Stimulated activated CD8-positive, alpha-beta memory T cell treated with anti-CD3 and anti-CD28 coated beads, Interleukin-4, amount 100 ng/mL, for 24 hours (primary cell): ENCODE measurements at places on chromosomes 11 and 22.

GRCh38 chr11:121452609-121453150 is at the start of gene SORL1-AS1:
TSS of gene SORL1-AS1 (minus strand) at chr11:121452967.
- no peak for DNase-seq

GRCh38 chr22:19086417-19086816 is 35.8 kb downstream of the DGCR2 start:
- DNase-seq = no peak

- no peak for DNase-seq
Observed at GRCh38 chr11:31995525-31996094, 95.3 kb upstream of the RCN1 start.

DNA sequence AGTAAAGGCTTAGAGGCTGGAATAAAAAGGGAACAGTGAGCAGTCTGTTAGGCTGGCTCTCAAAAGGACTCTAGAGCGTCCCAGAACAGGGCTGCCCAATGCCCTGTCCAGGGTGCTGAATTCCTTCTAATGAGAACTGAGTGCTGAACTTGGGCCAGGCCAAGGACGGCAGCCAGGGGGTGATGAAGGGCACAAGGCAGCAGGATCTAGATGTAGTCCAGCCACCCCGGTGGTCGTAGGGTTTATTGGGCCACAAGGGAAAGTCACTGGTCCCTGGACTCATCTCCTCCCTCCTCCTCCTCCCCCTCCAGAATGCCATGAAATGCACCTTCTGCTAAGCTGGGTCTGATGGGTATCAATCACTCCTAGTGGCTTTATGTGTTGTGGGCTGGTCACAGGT is 19.2 kb downstream of the NPTXR start:
- DNase-seq = peak; percentile 8

- DNase-seq = peak; percentile 11
Observed at GRCh38 chr11:123020968-123021367, 39.3 kb upstream of the BSX start.

- DNase-seq = no peak
Observed at GRCh38 chr22:49650336-49651241, 177.1 kb downstream of the BRD1 start.

DNA sequence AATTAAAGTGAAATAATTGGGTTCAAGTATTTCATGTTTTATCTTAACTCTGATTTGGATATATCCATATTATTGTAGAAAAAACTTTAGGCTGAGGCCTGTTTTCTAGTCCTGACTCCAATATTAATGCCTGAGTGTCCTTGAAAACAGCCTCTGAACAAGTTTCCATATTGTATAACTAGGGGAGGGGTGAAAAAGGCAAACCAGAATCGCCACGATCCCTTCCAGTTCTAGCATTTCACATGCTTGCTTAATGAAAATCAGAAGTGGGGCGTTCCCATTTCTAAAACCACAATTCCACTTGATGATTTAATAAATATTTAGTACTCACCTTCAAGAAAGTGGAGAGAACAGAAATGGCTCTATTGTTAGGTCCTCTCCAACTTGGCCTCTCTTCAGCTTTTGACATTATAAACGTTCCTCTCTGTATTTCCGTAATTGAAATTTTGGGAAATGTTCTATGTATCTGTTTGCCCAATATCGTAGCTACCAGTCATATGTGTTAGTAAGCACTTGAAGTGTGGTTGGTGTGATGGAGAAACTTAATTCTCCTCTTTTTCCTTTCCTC is 561.4 kb upstream of the CCDC90B start:
- DNase-seq = no peak

- no peak for DNase-seq
Observed at GRCh38 chr22:49514641-49515040, 313.0 kb downstream of the BRD1 start.

DNA sequence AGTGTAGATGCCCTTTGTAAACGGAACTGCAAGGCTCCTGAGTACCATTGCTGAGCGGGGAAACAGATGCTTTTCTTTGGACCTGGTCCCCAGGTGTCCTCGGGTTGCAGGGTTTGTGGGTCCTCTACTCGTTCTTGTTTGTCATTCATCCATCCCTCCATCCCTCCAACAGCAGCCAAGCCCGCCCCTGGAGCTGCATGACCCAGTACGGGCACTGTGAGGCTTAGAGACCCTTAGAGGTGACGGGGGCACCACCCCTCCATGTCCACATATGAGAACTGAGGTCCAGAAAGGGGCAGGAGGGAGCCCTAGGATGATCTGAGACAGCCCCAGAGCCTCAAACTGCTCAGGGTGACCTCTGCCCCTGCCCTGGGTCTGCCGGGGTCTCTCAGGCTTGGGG is 45.4 kb downstream of the WNT11 start:
- DNase-seq = no peak

GRCh38 chr11:123525511-123525918 is 95.4 kb downstream of the GRAMD1B start:
- no peak for DNase-seq

- DNase-seq = no peak
Observed at GRCh38 chr11:80515097-80515496, 1074.3 kb upstream of the TENM4 start.

DNA sequence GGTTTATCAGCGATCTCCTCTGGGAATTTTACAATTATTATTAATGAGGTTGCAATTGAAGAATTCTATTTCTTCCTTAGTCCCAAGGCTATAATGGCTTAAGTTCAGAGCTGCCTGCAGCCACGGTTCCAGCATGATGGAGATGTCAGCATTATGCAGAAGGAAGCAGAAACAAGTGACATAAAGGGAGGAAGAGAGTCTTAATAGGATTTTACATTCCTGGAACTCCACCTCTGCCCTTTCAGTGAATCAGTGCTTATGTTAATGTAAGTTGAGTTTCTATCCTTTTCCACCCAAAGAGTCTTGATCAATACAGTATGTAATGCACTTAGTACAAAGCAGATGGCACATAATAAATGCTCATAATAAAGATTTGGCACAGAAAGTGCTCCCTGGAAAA is 11.6 kb upstream of the NRGN start:
- DNase-seq = no peak

DNA sequence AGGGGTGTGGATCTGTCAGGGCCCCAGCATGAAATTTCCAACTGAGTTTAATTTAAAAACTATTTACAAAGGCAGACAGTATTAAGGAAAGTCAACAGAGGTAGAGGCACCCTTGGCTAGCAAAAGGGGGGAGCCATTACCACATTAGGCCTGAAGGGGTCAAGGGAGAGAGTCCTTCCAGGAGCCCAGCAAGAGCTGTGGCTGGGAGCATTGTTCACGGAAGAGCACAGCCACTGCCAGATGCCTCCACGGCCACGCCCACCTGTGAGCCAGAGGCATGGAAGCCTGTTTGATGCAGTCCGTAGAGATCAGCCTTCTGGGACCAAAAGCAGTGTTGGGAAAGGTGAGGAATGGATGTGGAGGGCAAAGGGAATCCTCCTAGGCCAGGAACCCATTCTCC is 102.6 kb downstream of the GALNT18 start:
- DNase-seq = no peak

GRCh38 chr22:37476389-37477329 is 9.5 kb downstream of the MFNG start:
- no peak for DNase-seq

DNA sequence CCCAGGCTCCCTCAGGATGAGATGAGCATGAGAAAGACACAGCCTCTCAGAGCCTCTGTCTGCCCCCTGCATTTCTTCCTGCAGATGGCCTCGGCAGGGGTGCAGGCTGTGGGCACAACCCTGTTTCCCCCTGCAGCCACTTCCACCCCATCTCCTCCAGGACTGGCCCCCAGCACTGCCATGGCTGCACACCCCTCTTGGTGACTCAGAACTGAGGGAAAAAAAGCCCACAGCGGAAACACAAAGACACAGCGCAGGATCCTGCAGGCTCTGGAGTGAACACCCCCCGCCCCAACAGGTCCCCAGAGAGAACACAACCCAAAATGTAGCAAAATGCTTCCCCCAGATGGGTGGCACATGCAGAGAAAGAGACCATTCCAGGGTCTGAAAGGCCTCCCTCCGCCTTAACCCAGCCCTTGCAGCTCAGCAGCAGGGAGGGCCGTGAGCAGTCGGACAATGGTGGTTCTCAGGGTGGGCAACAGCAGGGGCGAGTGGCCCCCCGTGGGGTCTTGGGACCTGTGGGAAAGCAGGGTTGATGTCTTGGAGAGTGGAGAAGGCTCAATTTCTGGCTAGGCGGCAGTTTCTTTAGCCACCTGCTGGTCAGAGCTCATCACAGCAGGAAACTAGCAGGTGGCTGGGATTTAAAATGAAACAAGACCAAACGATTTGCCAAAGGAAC is 8.0 kb downstream of the TUBGCP6 start:
- no peak for DNase-seq

GRCh38 chr11:117822074-117823033 is 2.2 kb downstream of the FXYD2 start:
- peak; percentile 48 for DNase-seq

DNA sequence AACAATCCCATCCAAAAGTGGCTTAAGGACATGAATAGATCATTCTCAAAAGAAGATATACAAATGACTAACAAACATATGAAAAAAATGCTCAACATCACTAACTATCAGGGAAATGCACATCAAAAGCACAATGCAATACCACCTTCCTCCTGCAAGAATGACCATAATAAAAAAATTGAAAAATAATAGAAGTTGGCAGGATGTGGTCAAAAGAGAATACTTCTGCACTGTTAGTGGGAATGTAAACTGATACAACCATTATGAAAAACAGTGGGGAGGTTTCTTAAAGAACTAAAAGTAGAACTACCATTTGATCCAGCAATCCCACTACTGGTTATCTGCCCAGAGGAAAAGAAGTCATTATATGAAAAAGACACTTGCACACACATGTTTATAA is 77.7 kb upstream of the SC5D start:
- no peak for DNase-seq

GRCh38 chr11:69329581-69329980 is 35.6 kb downstream of the MYEOV start:
- no peak for DNase-seq

- DNase-seq = no peak
Observed at GRCh38 chr11:20031155-20032001, 128.9 kb downstream of the DBX1 start.

GRCh38 chr11:1893581-1894359 is 2.1 kb upstream of the PRR33 start:
- DNase-seq = no peak

- DNase-seq = no peak
Observed at GRCh38 chr11:15308840-15309239, 194.1 kb downstream of the INSC start.

DNA sequence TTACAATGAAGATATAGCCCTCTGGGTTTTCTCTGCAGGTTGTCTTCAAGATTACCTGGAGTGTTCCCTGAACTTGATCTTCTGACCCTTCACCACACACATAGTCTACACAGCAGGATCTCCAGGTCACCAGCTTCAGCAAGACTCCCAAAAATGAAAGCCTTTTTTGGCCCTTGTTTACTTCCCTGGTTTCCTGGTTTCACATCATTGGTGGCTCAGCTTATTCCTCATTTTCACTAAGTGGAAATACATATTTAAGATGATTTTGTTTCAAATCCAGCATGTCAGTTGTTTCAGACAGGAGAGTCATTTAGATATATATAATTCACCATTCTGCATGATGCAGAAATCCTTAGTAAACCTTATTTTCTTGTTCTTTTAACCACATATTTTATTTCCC is 41.6 kb upstream of the MPEG1 start:
- DNase-seq = no peak

DNA sequence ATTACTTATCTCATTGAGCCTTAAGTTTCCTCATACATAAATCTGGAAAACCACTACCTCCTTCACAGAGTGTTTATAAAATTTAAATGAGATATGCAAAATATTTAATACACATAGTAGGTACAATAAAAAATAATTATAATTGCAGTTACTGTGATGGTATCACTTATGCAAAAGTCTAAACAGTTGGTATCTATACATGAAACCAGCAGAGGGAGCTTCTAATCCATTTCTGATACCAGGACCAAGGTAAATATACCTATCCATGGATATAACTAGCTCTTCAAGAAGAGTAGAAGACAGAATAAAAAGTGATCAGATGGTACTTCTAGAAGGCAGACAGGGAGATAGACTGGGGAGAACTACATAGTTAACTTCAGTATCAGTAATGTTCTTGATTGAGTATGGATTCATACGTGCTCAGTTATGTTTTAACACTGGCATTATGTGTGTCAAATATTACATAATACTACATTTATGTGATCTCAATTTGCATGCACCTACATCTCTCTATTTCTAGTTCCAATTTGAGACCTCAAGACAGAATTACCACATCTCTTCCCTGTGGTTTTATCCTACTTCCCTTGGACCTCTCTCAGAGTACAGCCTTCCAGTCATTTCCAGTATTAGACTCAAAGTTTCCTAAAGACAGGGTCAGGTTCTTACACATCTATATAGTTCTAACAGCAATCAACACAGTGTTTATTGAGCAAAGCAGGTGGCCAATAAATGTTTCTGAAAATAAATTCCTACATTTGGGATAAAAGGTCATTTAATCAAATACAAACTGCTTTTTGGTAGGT is 13.7 kb upstream of the TSG101 start:
- DNase-seq = no peak

- DNase-seq = no peak
Observed at GRCh38 chr11:37298173-37298572, 700.1 kb upstream of the RAG2 start.

DNA sequence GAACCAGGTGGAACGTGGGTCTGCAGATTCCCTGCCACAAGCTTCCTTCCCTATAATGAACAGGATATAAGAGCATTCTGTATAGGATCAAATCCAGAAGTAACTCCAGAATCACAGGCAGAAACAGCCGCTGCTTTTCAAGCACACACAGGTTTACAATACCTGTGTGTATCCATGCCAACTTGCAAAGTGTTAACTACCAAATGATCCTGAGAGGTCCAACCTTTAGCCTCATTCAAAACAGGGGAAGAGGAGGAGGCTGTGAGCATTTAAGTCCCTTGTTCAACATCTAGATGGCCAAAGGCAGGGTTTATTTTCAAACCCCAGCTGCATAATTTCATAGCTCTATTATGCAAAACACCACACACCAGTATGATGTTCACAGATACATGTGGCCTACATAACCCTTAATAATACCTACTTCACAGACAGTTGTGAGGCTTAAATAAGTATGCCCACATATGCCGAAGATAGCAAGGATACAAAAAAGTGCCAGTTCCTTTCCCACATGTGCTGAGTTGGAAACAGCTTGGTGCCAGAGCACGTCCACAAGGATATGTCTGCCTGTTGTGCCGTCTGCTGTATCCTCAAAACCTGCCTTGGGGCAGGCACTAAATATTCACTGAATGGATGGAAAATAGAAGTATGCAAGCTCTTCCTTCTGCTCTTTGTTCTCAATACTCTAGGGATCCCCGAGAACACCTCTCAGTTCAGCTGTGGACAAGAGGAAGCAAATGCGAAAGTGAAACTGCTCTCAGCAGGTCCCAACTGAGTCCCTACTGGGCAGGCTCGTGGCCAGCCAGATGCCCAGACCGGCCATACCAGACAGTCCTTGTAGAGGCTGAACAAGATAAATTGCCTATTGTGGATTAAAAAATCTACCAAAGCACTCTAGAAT is 66.8 kb downstream of the LARGE1 start:
- no peak for DNase-seq

GRCh38 chr22:25358421-25359170 is 139.2 kb downstream of the CRYBB2 start:
- no peak for DNase-seq
